Peyer's patch (tissue), 4 donors: ENCODE measurements at places on chromosomes 7 and 10. TPM values are rescaled to one million over a fixed set of nuclear protein-coding genes. Genes with fewer than 3 reads are reported as not detected.
A peak's percentile ranks its signal among the peaks of the same experiment; 100 is the strongest.

Gene HABP2
- total RNA-seq, result not detected

Gene ANKRD61
- total RNA-seq, result not detected

Gene UPK3BL1
- total RNA-seq, result 88.3 TPM

Gene ETV1
- 1.6 TPM for total RNA-seq

GRCh38 chr7:100221231-100221718 lies 1.5 kb downstream of the PVRIG start:
- peak overlapping the region; percentile 57 for H3K4me3 ChIP-seq
- DNase-seq, result peak; percentile 93
- peak overlapping the region; percentile 86 for H3K27ac ChIP-seq
- H3K4me1 ChIP-seq, result peaks cover 12% of the 10 kb centered on the region
- no peaks in the 10 kb centered on the region for H3K36me3 ChIP-seq

- H3K27ac ChIP-seq, result no peak overlapping the region
- H3K27me3 ChIP-seq, result no peaks in the 10 kb centered on the region
- DNase-seq, result no peak
Observed at GRCh38 chr7:144997512-144997911, 161.7 kb upstream of the TPK1 start.

DNA sequence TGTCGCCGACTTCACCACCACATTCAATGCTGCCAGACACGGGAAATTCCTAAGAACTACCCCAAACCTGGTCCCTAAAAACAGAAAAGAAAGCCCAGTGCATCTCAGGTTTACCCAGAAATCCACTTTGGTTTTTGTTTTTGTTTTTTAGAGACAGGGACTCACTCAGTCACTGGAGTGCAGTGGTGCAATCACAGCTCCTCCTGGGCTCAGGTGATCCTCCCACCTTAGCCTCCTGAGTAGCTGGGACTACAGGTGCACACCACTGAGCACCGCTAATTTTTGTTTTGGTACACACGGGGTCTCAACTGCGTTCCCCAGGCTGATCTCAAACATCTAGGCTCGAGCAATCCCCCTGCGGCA lies 22.8 kb downstream of the MAD1L1 start:
- no peak overlapping the region for H3K27ac ChIP-seq
- no peak overlapping the region for H3K4me3 ChIP-seq
- no peaks in the 10 kb centered on the region for H3K4me1 ChIP-seq
- DNase-seq, result no peak
- H3K36me3 ChIP-seq, result no peaks in the 10 kb centered on the region
- no peaks in the 10 kb centered on the region for H3K27me3 ChIP-seq

GRCh38 chr7:74023092-74023536 lies 4.9 kb upstream of the ELN start:
- no peak for DNase-seq
- no peaks in the 10 kb centered on the region for H3K27me3 ChIP-seq
- no peak overlapping the region for H3K27ac ChIP-seq
- no peaks in the 10 kb centered on the region for H3K36me3 ChIP-seq

DNA sequence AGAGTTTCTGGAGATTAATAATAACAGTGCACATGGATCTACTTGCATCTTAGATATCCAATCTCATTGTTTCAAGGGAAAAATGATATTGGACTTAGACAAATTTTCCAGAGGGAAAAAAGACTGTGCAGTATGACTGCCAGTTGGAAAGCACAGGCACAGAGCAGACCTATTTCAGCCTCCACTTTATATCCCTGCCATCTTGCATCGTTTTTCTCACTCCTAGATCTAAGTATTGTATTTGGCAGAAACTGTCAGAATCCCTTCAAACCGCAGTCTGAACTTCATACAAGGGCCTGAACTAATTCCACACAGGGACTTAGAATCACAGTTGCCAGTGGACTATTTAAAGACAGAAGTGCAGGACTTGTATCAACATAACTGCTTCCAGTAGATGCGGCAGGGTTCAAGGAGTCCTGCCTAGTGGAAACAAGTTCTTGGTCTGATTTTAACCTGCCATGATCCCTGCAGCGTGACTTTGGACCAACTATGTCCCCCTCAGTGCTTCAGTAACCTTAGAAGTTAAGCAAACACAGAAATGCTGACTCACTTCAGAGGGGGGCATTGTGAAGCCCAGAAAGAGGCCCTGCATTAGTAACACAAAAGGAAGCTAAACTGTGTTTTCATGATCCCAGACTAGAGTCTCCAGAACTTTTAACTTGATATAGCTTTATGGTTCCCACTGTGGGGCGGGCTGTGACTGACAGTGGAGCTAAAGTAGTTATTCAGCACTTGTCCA lies 95.7 kb upstream of the PALS2 start:
- H3K4me3 ChIP-seq, result no peak overlapping the region
- H3K27me3 ChIP-seq, result no peaks in the 10 kb centered on the region
- H3K36me3 ChIP-seq, result no peaks in the 10 kb centered on the region

DNA sequence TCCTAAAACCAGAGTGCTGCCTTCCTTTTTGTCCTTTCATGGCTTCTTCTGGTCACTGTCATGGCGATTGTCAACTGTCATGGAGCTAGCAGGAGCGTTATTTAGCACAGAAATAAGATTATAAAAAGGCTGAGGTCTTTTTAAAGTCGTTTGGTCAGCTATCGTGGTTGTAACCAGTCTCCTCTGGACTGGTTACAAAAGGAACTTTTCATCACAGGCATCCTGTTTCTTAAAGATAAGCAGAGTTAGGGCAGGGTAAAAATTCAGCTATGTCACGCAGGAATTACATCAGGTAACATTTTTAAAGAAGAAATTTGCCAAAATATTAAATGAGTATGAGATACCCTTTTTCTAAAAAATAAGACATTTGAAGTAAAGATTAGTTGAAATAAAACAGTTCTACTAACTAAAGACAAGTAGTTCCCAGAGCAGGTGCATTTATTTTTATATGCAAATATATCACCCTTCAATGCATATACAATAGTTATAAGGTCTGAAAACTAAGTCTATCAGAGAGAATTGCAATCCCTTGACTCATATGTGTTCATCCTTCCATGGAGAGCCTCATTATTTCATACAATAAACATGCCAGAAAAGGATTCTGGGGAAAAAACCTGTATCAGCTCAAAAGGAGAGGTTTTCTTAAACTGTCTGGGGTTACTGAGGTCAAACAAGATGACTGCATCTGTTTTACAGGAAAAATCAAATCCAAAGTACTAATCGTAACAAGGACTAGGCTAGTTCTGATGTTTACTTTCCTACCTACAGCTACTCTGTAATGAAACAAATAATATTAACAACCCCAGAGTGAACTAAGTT lies 20.9 kb downstream of the FAM24A start:
- no peak overlapping the region for H3K4me3 ChIP-seq
- DNase-seq, result no peak
- H3K27me3 ChIP-seq, result no peaks in the 10 kb centered on the region
- no peak overlapping the region for H3K27ac ChIP-seq
- H3K4me1 ChIP-seq, result no peaks in the 10 kb centered on the region
